ENCODE measurements at places on chromosomes 16 and 17.
A peak's percentile ranks its signal among the peaks of the same experiment; 100 is the strongest.

DNA sequence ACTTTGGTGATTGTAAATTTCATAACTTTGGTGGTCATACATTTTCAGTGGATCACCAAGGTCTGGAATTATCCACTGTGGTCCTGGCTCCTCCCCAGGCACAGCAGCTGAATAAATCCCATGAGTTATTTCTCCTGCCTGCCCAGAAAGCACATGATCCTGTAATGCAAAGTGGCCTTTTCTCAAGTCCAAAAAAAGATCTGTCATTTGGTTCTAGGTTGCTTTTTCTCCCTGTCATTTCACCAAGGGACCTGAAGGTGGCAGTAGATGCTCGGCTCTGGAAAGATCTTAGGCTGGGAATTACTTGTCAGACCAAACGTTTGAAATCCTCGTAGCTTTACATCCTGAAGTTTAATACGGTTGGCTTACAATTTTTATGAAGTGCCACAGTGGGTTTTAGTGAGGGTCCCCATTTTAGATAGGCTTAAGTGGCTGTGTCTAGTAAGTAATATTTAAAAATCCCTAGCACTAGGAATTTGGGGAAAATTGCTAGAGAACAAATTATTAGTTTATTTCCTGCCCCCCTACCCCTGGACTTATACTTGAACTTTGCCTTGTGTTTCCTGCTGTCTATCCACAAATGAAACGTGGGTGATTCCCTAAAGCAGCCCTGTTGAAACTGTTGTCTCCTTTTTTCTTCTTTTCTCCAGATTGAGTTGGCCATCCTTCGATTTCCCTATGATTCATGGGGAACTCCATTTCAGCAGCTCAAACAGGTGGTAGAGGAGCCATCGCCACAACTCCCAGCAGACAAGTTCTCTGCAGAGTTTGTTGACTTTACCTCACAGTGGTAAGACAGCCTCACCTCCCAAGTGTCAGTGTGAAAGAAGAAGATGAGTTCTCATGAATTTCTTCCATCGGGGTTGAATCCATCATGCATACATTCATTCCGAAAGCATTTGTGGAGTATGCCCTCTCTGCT lies 111.7 kb downstream of the MAP2K6 start:
- peak; percentile 71 for DNase-seq

- no peak for DNase-seq
These were observed 14.1 kb downstream of the SPG7 start for GRCh38 chr16:89522287-89522686.

- no peak for DNase-seq
These were observed 6.4 kb upstream of the CCDC182 start for GRCh38 chr17:57751348-57751971.

DNA sequence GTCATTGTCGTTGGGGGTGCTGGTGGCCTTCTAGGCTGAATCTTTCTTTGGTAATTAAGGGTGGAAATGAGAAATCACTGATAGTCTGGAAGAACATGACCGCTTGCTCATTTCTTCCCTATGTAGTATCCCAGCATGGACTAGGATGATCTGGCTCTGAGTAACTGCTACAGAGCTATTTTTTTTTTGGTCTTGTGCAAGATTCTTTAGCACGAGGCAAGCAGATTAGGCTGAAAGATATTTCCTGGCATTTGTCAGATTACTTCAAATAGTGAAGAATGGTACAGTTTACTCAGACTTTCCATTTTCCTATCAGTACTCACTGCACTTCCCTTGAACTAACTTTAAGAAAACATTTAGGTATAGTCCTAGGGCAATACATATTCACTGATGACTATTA lies 89.0 kb downstream of the SYCE1L start:
- no peak for DNase-seq

DNA sequence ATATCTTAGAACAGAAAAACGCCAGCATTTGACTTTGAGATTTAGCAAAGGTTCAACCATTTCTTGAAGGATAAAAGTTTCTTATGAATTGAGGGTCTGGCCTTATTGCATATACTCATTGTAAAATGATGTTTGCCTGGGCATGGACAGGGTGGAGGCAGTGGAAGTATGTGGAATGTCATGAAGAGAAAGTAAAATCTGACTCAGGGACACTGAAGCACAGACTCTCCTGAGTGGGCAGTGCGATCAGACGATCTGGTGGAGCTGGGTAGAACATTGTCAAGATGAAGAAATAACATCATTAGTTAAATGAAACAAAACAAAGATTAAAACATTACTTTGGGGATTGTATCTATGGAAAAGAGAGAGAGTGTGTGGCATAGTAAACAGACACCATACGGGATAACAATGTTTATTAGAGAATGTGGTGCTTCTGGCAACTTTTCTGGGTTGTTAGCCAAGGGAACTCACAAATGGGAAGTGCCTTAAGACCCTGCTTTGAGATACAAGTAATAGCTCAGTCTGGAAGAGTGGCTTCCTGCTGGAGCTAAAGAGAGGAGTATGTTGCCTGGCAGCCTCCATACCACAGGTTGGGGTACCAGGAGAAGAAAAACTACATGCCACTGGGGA lies 4.4 kb downstream of the MAP3K3 start:
- DNase-seq, result no peak

DNA sequence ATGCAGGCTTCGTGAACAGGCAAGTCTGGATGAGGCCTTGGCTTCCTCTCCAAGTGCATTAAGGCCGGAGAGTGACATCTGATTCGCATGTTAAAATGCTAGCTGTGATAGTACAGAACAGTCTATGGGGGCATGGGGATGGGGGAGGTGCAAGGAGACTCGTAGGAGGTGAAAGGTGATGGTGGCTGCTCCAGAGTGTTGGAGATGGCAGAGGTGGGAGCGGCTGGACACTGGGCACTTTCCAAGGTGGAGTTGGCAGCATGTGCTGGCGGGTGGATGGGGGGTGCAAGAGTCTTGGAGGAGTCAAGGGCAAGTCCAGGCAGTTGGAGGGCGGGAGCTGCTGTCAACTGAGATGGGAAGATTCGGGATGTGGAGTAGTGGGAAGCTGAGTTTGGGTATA lies 350.9 kb upstream of the TNRC6C start:
- no peak for DNase-seq

GRCh38 chr16:66414891-66415290 lies 12.2 kb upstream of the BEAN1 start:
- DNase-seq, result no peak

GRCh38 chr17:83056583-83057396 lies 22.6 kb upstream of the METRNL start:
- DNase-seq, result no peak

DNA sequence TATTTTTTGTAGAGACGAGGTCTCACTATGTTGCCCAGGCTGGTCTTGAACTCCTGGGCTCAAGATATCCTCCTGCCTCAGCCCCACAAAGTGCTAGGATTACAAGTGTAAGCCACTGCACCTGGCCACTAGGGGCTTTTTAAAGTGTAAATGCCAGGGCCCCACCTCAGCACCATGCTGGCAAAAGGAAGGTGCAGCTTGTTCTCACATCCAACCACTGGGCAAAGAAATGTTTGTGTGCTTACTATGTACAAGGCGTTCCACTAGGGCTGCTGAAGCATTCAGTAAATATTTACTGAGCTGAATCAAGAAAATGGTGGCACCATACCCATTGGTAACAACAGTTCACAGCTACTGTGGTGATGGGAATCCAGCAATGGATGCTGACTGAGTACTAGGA lies 22.6 kb downstream of the COG1 start:
- no peak for DNase-seq

- DNase-seq, result no peak
These were observed 76.3 kb downstream of the CEP95 start for GRCh38 chr17:64583038-64583437.

DNA sequence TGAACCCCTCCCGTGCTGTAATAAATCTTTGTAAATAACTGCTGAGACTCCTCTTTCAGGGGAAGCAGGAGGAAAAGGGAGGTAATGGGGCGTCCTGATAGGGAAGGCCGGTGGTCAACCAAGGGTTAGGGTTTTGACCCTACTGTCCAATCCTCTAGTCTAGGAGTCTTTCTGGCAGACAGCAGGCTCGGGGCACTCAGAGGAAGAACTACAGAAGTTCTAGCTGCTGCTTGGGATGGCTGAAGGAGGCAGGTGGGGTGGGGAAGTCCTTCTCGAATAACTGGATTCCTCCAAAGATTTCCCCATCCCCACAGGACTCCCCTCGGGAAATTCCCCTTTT lies 387 bp upstream of the STARD3 start:
- DNase-seq, result no peak

DNA sequence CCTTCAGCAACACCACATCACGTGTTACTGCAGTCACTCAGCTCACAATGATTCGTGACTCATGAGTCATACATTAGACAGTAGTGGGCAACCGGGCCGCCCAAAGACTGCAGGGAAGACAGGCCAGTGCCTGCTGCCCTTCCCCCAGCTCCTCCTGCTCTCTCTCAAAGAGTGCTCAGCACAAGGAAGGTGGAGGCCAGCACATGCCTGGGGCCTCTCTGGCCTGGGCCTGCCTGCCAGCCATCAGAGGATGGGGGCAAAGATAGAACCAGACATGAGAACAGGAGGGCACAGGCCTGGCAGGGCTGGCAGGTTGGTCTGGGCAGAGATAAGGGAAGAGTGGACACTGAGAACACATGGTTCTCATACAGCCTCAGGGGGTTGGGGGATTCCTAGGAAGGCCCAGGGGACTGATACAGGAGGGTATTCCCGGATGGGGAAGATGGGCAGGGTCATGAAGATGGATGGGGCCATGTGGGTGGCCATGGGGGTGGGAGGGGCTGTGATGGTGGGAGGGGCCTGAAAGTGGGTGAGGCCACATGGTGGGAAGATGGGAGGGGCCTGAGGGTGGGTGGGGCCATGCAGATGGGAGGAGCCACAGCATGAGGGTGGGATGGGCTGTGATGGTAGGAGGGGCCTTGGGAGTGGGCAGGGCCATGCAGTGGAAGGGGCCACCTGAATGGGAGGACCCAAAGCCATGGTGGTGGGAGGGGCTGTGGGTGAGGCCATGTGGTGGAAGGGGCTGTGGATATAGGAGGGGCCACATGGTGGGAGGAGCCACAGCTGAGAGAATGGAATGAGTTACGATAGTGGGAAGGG lies 29.0 kb downstream of the KATNB1 start:
- no peak for DNase-seq

- no peak for DNase-seq
These were observed 36.1 kb downstream of the WNT3 start for GRCh38 chr17:46782250-46782953.

DNA sequence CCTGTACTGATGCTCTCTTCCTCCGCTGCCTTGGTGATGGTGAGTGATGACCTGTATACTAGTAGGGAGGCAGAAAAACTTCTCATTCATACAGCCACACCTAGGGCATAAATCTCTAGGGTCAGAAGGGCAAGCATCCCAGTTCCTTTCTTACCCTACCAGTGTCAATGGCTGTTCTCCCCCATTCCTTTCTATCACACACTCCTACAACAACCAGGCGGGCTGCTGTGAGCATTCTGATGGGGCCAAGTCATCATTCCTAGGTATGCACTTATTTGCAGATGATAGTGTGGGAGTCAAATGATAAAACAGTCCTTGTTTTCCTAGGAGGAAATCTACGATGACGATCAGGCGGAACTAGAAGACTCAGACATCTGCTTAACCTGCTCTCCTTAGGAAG lies 14.0 kb upstream of the SLC6A4 start:
- DNase-seq, result no peak

DNA sequence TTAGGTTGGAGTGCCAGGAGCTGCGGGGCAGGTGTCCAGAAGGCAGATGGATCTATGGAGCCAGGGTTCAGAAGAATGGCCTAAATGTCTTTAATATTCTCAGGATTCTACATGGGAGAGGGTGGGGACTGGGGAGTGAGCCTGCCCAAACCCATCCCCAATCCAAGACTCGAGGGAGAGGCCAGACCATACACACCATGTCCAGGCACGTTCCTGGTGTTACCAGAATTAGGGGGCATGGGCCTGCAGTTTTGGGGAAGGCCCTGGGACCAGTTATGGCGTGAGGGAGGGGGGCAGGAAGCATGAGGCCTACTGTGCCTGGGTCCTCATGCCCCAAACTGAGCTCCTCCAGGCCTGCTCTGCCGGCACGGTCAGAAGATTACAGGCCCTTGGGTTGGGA lies 1.9 kb downstream of the TAX1BP3 start:
- DNase-seq, result no peak

DNA sequence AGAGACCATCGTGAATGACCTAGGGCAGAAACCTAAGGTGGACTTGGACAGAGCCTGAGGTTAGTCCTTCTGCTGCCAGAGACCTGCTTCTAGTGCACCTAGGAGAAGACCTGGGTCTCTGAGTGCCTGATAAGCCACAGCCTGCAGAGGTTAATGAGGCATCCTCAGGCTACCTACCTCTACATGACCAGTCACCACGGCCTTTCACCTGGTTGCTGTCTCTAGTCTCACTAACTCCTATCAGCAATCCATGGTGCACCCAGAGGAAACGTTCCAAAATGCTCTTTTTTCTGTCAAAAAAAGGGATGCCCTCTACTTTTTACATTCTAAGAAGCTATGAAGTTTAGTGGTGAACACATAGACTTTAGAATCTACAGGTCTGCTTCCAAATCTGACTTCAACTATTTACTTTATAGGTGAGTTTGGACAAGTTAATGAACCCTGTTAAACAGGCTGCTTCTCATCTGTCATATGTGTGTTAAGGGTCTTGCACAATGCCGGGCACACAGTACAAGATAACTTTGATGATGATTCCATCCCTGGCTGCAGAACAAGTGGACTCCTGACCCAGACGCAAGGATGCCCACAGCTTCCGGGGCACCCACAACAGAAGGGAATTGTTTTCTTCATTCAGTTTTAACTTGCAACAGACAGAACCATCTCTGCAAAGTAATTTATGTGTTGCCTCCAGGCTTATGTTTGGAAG lies 469.9 kb upstream of the CDH5 start:
- no peak for DNase-seq

DNA sequence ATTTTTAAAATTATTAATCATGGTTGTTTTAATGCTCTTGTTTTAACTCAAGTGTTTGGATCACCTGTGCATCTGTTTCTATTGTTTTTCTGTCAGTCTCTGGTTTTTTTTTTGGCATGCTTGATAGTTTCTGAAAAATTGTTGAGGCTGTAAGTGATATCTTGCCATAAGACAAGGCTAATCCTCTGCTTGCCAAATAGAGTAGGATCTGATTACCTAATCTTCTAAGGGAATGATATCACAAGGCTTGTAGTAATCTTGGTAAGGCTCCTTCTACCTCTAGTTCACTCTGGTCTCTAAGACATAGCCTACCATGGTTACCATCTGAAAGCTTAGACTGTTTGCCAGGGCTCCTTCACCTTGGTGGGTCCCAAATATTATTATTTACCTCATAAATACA lies 81.0 kb downstream of the ATF7IP2 start:
- no peak for DNase-seq

- no peak for DNase-seq
These were observed 55.2 kb downstream of the GAN start for GRCh38 chr16:81369888-81370504.

- DNase-seq, result peak; percentile 59
These were observed 39.3 kb downstream of the MYO18A start for GRCh38 chr17:29140631-29141513.

GRCh38 chr17:48456589-48456988 lies 26.6 kb upstream of the SKAP1 start:
- DNase-seq, result no peak

GRCh38 chr16:69188236-69188549 lies 1.2 kb downstream of the SNTB2 start:
- peak; percentile 50 for DNase-seq

- no peak for DNase-seq
These were observed 207.6 kb downstream of the RAB11FIP4 start for GRCh38 chr17:31598921-31599571.

GRCh38 chr17:44733753-44734152 lies 25.0 kb upstream of the ADAM11 start:
- DNase-seq, result peak; percentile 35

GRCh38 chr17:79315358-79316105 lies 240.9 kb downstream of the ENGASE start:
- DNase-seq, result no peak

GRCh38 chr17:61250335-61250890 lies 149.2 kb upstream of the TBX2 start:
- DNase-seq, result no peak

GRCh38 chr17:29049541-29050145 lies 6.7 kb downstream of the PIPOX start:
- no peak for DNase-seq

Measured in NCI-H2171 treated with DMSO at 0.1 percent for 48 hours (cell line).